LNCaP clone FGC (cell line): ENCODE measurements at places on chromosomes 7 and 10.
A peak's percentile ranks its signal among the peaks of the same experiment; 100 is the strongest.

DNA sequence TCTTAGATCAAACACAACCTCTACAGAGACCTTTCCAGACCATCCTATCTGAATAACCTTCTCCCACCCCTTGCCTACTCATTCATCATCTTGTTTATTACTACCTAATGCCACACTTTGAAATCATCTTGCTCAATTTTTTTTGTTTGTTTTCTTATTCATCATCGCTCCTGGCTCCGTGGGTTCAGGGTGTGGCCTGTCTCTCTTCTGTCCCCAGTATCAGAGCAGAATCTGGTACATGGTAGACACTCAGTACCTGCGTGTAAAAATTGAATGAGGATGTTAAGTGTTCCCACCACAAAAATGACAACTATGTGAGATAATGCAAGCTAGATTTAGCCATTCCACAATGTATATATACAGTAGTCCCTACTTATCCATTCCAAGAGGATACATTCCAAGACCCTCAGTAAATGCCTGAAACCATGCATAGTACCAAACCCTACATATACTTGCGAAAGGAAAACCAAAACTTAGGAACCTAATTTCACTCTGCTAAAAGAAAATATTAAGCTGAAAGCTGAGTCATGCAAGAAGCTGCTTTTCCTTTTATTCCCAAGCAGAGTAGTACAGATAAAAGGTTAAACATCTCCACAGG lies 72.1 kb upstream of the SEC61G start:
- DNase-seq: no peak

- DNase-seq: no peak
These were observed 61.0 kb downstream of the RASGEF1A start for GRCh38 chr10:43205681-43206390.

DNA sequence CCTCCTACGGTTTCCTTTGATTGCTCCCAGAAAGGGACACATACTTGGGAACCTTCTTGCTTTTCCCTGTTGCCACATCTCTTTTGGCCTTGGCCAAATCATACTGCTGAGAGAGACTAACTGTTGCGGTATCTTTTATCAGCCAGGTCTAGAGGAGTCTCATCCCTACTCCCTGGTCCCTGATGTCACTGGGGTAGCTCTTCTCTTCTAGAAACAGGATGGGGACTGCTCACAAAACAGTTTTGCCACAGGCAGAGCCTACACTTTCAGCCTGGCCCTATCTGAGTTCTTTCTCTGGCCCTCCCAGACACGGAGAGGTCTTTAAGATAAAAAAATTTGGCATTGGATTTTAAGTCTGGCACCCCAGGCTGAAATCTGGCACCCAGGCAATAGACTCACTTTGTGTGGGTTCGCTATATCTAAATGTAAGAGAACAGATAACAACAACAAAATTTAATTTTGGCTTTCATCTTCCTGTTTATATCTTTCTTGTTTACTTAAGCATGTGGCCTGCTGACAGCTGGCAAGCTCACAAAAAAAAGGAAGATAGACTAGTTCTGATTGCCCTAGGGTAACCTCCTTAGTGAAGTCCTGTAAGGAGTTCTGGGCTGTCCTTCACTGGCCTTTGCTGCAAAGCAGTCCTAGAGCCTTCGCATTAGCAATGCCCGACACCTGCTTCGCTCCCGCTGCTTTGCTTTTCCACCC lies 228.3 kb upstream of the NPVF start:
- DNase-seq: peak; percentile 96

GRCh38 chr10:476455-476780 lies 213.1 kb downstream of the DIP2C start:
- DNase-seq: no peak

GRCh38 chr10:47340608-47341170 lies 7.5 kb upstream of the RBP3 start:
- no peak for DNase-seq

DNA sequence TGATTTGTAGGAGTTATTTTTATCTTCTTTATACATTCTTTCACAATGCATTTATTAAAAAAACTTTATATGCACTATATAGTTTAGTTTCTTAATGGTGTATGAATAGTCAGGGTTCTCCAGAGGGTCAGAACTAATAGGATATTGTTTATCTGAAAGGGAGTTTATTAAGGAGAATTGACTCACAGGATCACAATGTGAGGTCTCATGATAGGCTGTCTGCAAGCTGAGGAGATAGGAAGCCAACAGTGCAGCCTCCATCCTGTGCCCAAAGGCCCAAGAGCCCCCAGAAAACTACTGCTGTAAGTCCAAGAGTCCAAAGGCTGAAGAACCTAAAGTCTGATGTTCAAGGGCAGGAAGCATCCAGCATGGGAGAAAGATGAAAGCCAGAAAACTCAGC lies 192.8 kb upstream of the AHR start:
- no peak for DNase-seq

GRCh38 chr10:44911081-44911540 lies at the start of gene TMEM72:
Gene TMEM72 (plus strand): TSS chr10:44911337. CDS start chr10:44911513, 176 bp downstream.
- peak; percentile 25 for DNase-seq

DNA sequence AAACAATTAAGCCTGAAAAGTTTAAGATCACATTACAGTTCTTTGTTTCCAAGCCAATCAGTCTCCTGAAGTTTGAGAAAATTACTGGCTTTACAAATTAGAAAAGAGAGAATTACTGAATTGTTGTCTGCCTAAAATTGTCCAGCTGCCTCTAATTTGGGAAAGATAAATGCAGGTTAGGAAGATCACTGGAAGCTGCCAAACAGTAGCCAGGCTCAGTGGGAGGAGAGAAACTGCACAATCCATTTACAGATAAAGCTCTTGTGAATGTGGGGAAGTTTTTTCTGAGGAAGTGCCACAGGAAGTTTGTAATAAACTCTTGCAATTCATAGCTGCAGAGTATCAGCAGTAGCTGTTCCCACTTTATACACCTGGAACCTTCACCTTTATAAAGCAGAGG lies 100.7 kb downstream of the IQUB start:
- DNase-seq: no peak

DNA sequence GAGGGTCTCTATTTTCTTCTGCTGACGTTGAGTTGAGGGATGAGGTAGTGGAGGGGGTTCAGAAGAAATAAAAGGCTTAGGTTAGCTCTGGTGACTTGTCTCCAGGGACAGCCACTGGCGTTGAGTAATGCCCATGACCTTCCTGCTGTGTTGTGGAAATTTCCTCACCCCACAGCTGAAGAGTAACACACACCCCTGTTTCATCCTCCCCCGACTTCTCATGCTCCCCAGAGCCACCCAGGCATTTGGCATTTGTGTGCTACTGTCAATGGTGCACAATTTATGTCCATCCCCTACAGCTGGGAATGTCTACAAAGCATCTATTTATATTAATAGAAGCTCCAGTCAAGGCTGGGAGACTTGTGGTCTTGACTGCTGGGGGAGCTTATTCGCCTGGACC lies 4.7 kb upstream of the TMEM72 start:
- DNase-seq: no peak

GRCh38 chr10:47159361-47160260 lies 140.4 kb upstream of the GDF10 start:
- no peak for DNase-seq

DNA sequence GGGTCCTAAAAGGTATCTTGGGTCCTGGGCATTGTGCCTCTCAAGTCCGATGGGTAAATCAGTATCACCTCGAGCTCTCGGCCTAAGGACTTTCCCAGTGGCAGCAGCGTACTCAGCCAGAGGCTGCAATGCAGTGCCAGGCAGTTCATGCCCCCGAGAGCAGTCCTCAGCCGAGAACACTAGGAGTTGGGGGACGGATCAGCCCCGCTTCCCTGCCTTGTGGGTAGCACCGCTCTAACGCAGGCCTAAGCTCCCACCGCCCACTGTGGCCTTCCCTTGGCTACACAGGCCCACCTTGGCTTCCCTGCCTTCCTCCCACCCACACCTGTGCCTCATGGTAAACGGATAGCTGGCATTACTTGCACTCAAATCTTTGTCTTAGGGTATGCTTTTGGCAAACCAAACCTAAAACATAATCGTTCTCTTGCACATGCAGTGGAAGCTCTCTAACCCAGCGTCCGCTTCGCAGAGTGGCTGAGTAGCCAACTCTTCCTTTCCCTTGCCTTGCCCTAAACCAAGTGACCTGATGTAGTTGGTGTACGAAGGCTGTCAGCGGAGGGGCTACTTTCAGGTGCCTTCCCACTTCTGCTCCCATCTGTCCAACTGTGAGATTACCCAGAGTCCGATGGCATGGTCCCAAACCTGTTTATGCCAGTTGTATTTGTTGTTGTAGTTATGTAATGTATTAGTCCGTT lies 73.2 kb upstream of the CHST15 start:
- no peak for DNase-seq

- DNase-seq: no peak
These were observed 42.5 kb upstream of the AHR start for GRCh38 chr7:17255926-17256325.

DNA sequence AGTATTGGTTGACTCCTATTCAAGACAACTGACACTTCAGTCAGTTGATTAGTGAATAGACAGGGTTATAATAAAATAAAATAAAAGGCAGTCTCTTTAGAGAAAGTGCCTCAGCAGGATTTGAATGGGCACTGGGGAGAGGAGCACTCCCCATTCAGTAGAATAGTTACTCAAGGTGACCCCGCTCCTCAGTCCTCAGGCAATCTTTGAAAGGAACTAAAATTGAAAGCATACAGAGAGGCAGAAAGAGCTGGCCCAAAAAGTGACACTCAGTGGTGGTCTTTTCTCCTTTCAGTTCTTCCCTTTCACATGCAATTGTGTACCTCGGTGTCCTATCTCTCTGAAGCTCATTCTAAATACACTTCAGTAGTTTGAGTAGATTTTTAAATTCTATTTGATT lies 47.4 kb upstream of the MACC1 start:
- no peak for DNase-seq

GRCh38 chr10:132098539-132099388 lies 33.0 kb downstream of the JAKMIP3 start:
- no peak for DNase-seq

DNA sequence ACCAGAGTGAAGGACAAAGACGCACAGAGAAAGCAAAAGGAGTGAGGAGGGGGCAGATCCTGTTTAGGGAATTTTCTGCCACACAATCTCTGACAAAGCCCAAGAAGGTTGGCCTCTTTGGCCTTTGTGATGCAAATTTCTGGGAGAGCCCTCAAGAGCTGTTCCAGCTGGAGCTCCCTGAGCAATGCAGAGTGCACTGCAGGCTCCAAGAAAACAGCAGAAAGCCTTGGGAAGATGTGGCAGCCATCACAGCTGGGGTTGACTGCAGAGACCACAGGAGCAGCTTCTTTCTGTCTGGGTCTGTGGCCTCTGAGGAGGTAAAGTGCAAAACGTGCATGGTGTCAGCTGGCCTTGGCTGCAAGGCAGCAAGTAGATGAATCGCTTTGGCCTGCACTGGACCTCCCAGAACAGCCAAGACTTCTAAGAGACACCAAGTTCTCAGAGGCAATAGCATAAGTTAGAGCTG lies 200.2 kb downstream of the ELMO1 start:
- no peak for DNase-seq

DNA sequence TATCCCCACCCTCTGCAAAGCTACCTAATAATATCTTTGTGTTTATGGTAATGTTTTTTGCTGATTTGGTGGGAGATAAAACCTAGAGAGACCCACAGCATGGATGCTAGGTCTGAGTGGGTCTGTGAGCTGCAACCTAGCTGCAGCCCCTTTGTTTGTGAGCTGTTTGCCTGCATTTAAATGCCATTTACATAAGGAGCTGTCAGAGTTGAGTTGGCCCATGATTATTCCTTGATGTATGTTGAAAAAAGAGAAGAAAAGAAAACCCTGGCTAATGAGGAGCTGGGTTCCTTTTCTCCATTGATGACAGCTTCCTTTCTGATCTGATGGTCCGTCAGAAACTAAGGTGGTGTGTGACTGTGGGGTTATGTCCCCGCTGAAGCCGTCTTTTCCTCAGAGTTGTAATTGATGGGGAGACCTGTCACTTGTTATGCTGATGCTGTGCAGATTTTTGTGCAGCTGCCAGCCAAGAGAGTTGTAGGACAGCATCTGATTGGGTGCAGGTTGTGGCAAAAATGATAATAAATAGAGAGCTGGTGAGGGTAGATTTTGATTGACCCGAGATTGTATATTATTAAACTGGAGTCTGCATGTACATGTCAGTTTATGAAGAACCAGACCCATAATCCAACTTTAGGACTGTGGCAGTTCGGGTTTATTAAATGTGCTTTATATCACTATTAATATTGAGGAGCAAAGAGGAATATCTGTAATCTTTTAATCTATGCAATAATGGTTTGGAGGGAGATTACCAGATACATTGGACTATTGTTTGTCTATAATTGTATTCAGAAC lies 219.8 kb downstream of the AUTS2 start:
- DNase-seq: no peak

DNA sequence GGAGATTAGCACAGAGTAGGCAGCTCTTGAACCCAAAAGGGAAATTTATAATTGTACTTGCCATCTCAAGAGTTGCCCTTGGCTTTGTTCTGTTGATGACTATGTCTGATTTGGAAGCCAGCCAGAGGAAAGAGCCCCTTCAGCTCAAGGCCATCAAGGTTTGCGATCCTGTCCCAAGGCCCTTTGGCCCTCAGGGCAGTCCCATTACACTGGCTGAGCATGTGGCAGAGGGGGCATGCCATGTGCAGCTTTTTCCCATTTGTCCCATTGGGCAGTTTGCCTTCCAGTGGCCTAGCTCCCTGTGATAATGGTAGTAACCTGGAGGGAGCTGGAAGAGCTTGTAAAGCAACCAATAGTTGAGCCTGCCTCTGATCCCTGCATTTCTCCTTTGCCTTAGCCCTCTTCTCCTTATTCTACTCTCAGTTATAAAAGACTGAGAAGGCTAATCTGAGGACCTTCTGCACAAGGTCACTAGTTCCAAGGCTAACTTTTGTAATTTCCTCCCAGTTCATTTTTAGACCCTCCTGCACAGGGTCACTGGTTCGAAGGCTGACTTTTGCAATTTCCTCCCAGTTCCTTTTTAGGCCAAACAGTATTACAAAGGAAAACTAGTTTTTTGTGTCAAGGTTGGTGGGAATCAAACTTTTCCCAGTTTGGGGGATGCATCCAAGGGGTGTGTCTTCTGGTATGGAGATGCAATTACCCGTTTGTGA lies 31.0 kb upstream of the ARHGAP12 start:
- DNase-seq: no peak

DNA sequence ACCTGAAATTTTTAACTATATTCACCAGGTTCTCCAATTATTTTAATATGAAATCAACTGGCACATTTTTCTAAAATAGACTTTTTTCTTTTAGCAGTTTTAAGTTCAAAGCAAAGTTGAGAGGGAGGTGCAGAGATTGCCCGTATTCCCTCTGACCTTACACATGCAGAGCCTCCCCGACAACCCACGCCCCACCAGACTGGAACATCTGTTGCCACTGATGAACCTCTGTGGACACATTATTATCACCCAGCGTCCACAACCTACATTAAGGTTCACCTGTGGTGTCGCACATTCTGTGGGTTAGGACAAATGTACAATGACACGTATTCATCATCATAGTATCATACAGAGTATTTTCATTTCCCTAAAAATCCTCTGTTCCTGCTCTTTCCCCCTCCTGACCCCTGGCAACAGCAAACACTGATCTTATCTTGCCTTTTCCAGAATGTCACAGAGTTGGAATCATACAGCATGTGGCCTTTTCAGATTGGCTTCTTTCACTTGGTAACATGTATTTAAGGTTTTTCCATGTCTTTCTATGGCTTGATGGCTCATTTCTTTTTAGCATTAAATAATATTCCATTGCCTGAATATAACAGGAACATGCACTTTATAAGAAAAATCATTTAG lies 37.1 kb downstream of the COBL start:
- no peak for DNase-seq
